ENCODE measurements at places on chromosomes 11 and 22. TPM values are rescaled to one million over a fixed set of nuclear protein-coding genes. Genes with fewer than 3 reads are reported as not detected.

Gene PIWIL4
- polyA plus RNA-seq, result 0.37 TPM

Gene NXPE4
- polyA plus RNA-seq, result not detected

Gene EED
- polyA plus RNA-seq, result 108 TPM

Gene PANX2
- polyA plus RNA-seq, result not detected

Gene MAJIN
- not detected for polyA plus RNA-seq
